Stimulated activated CD4-positive, alpha-beta T cell treated with anti-CD3 and anti-CD28 coated beads, Interleukin-1b, Interleukin-23, amount 100 ng/mL, for 4 hours (primary cell): ENCODE measurements at places on chromosomes 12 and 14.

DNA sequence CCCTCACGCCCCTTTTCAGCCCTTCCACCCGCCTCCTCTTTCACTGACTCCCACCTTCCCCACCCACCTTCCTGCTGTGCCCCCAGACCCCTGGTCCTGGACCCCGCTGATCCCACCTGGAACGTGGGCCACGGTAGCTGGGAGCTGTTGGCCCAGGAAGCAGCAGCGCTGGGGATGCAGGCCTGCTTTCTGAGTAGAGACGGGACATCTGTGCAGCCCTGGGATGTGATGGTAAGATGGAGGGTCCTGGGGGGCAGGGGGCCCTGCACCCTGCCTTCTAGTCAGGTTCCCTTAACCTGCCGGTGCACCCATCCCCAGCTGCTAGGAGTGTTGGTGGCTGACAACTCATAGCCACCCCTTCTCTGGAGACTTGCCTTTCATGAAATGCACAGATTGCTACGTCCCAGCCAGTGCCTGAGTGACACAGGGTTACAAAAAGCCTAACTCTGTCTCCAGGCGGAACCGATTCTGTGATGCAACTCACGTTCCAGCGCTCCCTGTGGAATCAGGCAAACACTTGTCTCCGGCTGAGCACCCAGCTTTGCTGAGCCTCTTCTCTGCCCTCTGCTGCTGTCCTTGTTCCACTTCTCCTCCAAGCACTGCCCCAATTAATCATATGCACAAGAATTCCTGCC, 15.0 kb upstream of the OAS2 start:
- no peak for DNase-seq

- DNase-seq, result no peak
Observed at GRCh38 chr12:124687174-124687902, 119.9 kb upstream of the NCOR2 start.

DNA sequence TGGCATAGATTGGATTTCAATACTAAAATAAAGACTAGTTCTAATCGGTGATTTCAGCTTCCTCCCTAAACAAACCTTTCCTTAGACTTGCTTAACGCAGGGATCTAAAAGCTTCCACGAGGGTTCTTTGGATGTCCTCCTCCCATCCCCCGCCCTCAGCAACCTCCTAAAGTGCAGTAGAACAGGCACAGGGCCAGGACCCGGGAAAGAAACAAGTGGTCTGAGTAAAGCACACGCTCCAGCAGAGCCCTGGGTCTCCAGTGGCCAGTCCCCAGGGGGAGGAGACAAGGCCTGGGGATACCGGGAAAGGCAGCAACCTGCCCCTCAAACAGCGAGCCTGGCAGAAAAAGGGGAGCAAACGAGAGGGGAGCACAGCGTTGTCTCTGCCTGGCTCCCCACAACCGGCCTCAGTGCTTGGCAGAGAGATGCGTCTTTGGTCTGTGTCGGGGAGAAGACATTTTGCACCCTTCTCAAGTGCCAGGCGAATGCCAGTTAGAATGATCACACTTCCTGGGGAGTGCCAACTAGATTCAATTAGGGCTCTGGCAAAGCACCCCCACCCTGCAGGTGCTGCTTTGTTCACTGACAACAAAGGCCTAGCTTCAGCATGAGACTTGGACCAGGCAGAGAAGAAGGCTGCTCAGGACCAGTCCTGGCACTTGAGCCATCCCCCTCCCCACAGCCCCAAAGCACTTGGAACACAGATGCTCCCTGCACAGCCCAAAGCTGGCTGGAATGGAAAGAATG, 17.1 kb upstream of the SLC6A12 start:
- no peak for DNase-seq

- DNase-seq, result no peak
Observed at GRCh38 chr14:103634156-103634555, 5.1 kb downstream of the KLC1 start.

GRCh38 chr12:124115976-124116690, 143.1 kb downstream of the ZNF664 start:
- no peak for DNase-seq

- no peak for DNase-seq
Observed at GRCh38 chr12:116539905-116540482, 19.2 kb upstream of the MAP1LC3B2 start.
